ENCODE measurements at places on chromosomes 1 and 21.

- DNase-seq, result no peak
Measured at GRCh38 chr1:157399343-157399983, 152.9 kb downstream of the FCRL5 start.

DNA sequence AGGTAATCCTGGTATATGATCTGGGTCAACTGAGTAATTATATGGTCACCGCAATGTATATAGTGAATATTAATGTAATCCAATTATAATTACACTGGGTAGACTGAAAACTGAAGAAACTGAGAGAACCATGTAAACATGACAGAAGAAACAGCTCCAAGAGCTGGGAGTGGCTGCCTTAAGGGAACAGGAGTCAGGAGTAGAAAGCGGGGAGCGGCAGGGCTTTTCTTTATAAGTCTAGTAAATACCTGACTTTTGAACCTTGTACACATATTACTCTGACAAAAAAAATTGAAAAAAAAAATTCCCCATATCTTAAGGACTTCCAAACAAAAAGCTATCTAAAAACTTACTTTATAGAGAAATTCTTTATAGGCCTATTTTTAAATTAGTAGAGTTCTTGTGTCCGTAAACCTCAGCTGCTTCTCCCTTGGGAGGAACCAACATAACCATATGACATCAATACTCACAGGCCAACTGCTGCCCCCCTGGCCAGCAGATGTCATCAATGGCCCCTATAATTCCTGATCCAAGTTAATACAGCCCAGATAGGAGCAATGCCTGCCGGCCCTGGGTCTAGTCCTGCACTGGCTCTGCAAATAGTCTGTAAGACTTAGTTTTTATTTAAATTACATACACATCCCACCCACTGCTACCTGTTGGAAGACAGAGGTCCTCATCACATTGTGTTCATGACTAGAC, 33.8 kb downstream of the THAP3 start:
- no peak for DNase-seq

DNA sequence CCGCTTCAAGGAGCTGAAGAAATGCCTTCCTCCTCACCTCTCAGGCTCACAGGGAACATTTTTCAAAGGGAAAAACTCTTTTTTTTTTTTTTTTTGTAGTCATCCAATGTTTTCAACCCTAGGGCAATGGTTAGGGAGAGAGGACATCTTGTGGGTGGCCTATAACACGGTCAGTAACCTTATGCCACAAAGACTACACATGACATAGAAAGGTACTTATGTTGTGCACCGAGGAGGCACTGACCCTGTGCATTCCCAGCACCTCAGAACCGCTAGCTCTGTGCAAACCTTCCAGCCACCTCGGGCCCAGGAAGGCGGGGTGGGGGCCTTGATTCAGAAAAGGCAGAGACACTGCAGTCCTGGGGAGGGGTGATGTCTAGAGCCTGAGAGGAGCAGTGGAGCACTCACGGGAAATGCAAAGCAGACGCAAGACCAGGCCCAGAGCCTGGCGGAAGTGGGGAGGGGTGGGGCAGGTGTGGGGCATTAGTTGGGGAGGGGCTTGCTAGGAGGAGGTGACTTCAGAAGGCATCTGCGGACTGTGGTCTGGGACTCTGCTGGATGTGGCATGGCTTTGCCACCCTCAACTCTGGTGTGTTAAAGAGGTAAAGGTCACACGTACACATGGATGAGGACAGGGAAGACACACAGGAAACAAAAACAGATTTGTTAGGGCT, 68.6 kb downstream of the MDM4 start:
- no peak for DNase-seq

DNA sequence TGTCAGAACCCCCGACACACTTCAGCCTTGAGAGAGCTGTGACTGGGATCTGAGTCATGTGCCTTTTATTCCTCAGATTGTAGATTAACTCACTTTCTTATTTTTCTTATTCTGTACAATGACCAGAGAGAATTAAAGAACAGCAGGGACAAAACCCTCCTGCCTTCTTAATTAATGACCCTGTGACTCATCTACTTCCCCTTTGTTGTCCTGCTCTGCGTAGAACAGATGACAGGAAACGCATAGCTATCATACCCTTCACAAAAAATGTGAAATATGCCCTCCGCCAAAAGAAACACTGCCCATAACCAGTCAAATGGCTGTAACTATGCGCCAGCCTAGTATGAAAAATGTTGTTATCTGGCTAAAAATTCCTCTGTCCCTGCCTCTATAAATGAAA, 9.1 kb upstream of the PADI2 start:
- DNase-seq, result no peak

DNA sequence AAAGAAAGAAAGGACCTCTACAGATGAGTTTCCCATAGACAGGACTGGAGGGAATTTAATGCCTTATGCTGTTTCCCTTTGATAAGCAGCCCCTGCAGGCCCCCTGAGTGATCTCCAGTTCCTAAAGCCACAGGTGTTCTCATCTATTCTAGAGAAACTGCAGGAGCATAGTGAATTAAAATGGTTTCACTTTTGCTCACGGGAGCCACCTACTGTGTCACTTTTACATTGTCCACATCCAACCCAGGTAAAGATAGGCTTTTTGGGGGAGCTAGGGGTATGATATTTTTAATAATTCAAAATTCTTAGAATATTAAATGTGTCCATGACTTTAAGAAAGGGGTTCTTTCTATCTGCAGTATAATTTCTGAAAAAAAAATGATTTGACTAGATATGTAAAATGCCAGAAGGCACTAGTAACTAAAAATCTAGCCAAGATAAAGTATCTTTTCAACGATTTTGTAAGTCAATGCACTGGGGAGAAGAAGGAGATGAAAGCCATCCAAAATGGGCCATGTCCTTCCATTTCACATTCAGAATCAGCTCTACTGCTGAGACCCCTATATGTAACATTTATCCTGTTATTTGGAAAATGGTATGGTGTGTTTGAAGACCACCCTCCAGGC, 267.3 kb upstream of the DUSP10 start:
- peak; percentile 16 for DNase-seq

DNA sequence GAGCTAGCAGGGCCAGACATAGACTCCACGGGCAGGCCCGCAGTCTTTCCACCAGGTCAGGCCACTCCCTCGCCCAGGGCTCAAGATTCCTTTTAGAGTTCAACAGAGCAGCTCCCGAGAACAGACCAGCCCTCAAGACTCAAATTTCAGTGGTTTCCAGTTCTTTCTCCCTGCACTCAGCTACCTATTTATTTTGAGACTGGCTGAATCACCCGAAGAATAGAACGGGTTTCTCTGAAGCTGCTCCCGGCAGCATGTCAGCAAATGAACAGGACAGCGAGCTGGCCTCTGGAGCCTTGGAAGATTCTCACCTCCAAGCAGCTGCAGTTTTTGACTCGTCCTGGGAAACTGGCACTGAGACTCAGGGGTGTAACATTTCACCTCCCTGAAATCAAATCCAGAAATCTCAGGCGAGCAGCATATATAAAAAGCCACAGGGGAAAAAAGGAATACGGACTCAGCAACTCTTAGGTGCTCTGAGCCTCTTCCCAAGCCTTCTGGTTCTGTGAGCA, 177.9 kb downstream of the CLIC6 start:
- no peak for DNase-seq

- DNase-seq, result no peak
Measured at GRCh38 chr1:22257290-22258275, 114.7 kb upstream of the WNT4 start.

- no peak for DNase-seq
Measured at GRCh38 chr1:193539731-193540459, 353.5 kb upstream of the B3GALT2 start.

- DNase-seq, result peak; percentile 48
Measured at GRCh38 chr1:241934201-241934848, 23.2 kb upstream of the BECN2 start.

GRCh38 chr1:151720974-151721787, at the start of gene RIIAD1:
RIIAD1 (plus strand) TSS chr1:151721522; CDS start chr1:151721537, 15 bp downstream.
- DNase-seq, result no peak

DNA sequence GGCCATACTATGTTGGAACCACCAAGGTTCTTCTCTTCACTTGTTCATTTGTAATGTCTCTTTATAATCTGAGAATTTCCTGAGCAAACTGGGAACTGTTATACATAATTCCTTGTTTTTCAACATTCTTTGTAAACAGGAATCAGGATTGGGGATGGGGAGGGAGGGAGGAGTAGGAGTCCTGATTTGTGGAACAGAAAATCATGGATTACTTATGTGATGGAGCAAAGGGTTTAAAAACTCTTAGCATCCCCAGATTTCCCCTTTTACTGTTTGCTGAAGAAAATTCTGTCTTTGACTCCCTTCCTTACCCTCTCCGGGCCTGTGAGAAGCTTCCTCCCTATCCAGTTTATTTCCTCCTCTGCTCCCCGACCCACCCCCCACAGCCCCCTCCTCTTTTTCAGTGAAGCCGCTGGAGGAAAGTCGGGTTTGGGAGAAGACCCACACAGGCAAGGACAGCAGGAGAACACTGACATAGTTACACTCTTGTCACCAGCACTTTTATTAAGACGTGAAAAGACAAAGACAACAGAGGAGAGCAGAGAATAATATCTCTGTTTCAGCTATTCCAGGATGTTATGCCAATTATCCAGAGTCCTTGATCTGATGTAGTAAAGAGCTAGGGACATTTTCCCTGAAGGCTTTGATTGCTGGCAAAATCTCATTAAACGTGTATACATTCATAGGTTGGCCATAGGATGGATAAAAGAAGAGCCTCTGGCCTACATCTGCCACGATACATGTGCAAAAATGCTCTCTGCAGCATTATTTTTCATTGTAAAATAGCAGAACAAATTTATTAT, 4.6 kb upstream of the NBPF1 start:
- DNase-seq, result no peak

DNA sequence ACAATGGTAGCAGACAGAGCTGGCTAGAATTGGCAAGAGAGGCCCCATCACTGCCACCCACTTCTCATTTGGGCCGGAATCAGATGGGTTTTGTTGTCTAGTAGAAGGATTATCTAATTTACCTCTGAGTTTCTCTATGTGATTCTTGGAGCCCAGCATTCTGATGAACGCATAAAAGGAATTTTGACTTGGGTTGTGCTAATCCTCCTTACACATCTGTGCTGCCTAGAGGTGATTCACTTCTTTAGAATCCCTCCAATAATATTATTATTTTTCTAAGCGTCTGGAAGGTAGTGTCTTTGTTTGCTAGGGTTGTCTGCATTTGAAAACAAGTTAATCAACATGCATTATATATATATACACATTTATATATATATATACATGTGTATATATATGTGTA, 118.1 kb downstream of the RUNX1 start:
- DNase-seq, result no peak

GRCh38 chr1:1427106-1427819, 6.2 kb upstream of the ANKRD65 start:
- DNase-seq, result peak; percentile 35

DNA sequence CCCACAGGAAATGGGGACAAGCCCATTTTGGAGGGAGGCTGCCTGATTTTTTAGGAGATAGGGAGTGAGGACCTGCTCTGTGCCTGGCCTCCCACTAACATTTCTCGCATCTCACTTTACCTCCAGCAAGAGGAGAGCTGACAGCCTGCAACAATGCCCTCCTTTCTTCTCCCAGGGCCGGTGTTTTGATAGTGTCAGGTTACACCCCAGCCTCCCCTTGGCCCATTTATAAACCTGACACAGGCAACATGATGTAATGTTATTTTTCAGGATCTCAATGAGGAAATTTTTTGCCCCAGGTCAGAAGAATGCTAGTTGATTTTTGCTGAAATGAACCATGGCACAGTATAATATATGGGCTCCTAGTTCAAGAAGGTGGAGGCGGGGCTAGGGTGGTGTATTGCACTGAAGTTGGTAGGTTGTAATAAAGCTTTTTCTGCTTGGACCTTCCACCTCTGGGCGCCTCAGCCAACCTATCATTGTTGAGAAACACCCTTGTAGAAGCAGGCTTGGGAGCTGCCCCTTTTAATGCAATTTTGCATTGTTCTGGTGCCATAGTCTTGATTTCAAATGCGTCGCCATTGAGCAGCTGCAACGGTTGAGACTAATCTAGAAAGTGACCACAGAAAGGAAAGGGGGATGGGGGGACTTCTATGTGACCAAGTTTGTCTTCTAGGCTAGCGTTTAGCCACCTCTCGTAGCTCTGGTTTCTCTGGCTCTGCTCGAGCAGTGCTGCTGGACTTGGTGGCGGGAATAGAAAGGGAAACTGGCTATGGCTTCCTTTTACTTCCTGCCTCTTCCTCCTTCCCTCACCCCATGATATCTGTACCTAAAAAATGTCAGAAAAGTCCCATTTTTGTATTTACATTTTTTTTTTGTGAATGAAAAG, 53.0 kb downstream of the PBX1 start:
- peak; percentile 90 for DNase-seq

- peak; percentile 76 for DNase-seq
Measured at GRCh38 chr1:3456449-3456963, 2.0 kb downstream of the ARHGEF16 start.

DNA sequence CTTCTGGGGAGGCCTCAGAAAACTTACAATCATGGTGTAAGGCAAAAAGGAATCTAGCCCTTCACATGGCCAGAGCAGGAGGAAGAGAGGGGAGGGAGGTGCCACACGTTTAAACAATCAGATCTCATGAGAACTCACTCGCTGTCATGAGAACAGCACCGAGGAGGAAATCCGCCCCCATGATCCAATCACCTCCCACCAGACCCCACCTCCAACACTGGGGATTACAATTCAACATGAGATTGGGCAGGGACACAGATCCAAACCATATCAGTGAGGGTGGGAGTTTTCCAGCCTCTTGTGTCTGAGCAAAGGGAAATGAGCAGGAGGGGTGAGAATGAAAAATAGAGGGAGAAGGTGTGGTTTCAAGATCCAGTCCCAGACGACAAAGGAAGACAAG, 482.1 kb upstream of the VAMP3 start:
- DNase-seq, result no peak

DNA sequence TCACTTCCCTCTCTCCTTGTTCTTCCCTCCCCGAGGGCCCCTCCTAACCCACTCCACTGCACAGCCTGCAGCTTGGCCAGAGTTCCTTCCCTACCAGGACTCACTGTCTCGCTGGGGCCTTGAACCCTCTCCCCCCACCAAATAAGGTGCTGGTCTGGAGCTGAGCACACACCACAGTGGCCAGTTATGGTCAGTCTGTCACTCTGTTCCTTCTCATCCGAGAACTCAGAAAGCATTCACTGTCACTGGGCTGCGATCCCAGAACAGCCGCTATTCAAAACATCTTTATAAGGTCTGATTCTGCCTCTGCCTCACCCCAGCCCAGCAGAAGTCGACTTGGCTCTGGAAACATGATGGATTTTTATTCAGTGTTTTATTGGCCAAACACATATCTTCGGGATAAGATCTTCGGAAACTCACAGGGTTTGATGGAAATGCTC, 19.8 kb upstream of the LBR start:
- no peak for DNase-seq

- DNase-seq, result no peak
Measured at GRCh38 chr1:224540535-224540934, 75.6 kb upstream of the CNIH3 start.

GRCh38 chr1:218415726-218416125, 70.6 kb downstream of the TGFB2 start:
- no peak for DNase-seq

- no peak for DNase-seq
Measured at GRCh38 chr1:14350197-14350596, 248.3 kb upstream of the KAZN start.

GRCh38 chr1:153921803-153922075, 1.0 kb downstream of the GATAD2B start:
- no peak for DNase-seq

GRCh38 chr1:246580497-246581370, 14.5 kb downstream of the CNST start:
- DNase-seq, result no peak

- DNase-seq, result peak; percentile 85
Measured at GRCh38 chr1:46183079-46183847, 7.0 kb upstream of the P3R3URF start.

Data from HepG2 (cell line).